ENCODE measurements at places on chromosomes 1 and 21.

DNA sequence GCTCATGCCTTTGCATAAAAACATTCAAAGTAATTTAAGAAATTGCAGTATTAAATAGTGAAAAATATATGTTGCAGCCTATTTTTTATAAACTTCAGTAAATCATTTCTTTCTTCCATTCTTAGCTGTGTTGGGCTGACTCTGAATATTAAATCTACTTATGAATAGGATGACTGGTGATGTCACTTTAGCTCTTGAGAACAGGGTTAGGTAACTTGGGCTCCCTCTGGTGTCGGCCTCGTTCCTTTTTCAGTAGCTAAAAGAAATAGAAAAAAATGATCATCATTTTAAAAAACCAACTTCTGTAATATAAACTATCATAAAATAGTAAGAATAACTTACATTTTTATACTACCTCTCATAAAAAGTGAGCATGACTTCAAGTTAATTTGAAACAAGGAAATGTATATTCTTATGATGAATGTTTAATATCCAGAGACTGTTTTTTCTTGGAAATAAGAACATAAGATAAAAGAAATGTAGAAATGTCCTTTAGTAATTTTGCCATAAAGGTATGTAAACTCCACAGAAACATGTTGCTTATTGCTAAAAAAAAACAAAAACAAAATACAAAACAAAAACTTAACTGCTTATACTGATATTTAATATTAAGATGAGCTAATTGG is 26.8 kb upstream of the NCAM2 start:
- peak; percentile 8 for DNase-seq

- DNase-seq, result no peak
Measured at GRCh38 chr1:183291216-183291762, 105.2 kb downstream of the LAMC2 start.

- DNase-seq, result no peak
Measured at GRCh38 chr1:228147151-228147693, 2.5 kb upstream of the GJC2 start.

DNA sequence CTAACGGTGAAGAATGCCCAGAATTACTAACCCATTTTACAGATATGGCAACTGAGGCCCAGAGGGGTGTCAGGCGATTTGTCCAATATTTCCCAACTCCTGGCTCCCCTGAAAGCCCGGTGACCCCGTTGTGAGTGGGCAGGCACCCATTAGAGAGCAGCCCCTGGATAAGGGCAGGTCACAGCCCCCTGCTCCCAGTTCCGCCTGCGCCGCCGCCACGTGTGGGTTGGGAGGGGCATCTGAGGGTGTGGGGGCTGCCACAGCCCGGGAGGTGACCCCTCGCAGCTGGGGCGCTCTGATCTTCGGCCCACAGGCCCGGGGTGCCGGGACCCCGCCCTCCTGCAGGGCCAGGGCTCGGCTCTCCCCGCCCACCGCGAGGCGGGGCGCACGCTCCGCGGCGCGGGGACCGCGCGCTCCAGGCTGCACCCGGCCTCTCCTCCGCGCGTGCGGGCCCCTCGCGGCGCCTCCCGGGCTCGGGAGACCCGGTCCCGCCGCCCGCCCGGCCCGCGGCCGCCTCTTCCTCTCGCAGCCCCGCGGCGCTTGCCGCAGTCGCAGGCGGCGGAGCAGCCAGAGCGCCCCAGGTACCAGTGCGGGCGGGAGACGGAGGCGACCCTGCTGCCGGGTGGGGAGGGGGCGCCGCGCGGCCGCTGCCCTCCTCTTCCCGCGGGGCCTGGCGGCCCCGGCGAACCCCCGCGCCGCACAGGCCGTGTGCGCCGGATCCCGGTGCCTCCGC is at the start of gene HTR6:
Gene HTR6 (plus strand): TSS at position 423 of the 733 bp plus-strand sequence. CDS start 879 bp downstream, outside the sequence.
- DNase-seq, result no peak

- no peak for DNase-seq
Measured at GRCh38 chr1:97202481-97203380, 481.1 kb downstream of the PTBP2 start.
